ENCODE measurements at places on chromosomes 5 and 9.

DNA sequence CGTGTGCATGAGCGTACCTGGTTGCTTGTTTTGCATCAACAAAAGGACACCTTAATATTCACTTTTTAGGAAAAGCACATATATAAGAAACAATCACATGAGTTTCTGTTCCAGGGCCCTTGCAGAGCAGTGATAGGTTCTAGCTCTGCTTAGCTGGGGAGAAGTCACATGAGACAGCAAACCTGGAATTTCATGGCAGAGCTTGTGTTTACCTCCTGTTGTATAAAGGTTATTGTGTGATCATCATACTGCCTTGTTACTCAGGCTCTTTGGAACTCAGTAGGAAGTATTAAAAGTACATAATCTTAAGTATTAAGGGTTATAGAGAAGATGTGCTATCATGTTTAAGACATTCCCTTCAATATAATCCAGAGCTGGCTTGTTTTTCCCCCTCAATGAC lies 18.0 kb upstream of the VLDLR start:
- DNase-seq = no peak

- no peak for DNase-seq
Observed at GRCh38 chr9:100700689-100701318, 122.9 kb downstream of the CAVIN4 start.

- DNase-seq = no peak
Observed at GRCh38 chr5:112576298-112576925, 157.3 kb upstream of the EPB41L4A start.

GRCh38 chr5:169538944-169539343 lies 44.6 kb upstream of the SPDL1 start:
- no peak for DNase-seq

DNA sequence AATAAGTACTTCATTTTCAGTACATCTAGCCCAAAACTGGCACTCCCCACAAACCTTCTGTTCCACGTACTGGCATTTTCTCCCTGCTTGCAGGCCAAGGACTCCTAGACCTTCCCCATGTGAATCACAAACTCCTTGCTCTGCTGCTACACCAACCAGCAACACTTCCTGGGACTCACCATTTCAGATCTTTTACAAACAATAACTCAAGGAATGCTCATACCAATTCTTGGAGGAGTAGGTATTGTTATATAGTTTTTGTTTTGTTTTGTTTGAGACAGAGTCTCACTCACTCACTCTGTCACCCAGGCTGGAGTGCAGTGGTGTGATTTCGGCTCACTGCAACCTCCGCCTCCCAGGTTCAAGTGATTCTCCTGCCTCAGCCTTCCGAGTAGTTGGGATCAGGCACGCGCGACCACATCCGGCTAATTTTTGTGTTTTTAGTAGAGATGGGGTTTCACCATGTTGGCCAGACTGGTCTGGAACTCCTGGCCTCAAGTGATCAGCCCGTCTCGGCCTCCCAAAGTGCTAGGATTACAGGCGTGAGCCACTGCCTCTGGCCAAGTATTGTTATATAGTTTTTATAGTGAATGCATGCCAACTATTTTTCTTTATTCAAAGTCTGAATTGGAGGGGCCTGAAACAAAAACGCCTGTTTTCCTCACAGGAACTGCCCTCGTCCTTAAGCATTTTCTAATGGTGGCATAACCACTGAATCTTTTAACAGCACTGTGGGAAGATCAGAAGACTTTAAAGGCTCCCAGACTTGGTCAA lies 210.8 kb downstream of the TSSK1B start:
- no peak for DNase-seq

DNA sequence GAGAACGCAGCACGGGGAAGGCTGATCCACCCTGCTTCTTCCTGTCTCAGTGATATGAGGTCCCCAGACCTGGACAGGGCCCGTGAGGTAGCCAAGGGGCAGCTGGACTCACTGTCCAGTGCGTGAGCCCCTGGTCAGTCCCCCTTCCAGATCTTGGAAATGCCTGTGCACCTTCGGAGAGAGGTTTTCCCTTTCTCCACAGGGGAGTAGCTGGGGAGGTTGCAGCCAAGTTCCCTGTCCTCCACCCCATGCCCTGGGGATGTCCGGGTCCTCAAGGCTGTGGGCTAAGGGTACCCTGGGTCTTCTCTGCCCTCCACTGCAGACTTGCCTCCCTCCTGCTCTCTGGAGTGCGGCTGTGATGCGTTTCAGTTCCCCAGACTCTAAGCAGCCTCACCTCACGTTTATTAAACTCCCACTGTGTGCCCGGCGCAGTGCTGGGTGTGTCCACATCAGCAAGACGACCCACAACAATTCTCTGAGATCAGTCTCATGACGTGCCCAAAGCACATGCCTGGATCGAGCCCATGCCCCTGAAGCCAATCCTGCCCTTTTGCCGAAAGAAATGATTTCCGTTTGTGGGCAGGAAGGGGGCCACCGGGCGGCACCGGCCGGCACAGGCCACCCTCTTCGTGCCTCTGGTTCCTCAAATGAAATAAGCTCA lies 101.3 kb upstream of the PHYKPL start:
- no peak for DNase-seq
